Activated CD4-positive, alpha-beta T cell treated with anti-CD3 and anti-CD28 coated beads, Interleukin-2, Interleukin-6, amounts not matched to agents 100 ng/mL and 50 ng/mL, durations not matched to agents 16 hours and 8 hours (primary cell): ENCODE measurements at places on chromosomes 13 and 19.

DNA sequence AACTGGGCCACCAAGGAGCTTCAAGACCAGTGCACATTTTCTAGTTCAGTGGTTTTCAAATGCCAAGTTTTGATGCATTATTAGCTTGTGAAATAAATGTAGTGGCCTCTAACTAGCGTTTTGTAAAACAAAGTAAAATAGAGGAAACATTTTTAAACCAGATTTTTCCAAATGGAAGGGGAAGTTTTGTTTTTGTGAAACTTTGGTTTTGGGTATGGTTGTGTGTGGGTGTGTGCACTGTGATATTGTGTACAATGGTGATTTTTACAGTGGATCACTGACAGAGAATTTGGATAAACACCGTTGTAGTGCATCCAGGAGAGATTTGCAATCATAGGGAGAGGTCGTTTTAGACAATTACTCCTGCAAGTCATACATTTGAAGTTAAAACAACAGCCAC, 108.9 kb downstream of the SLC7A1 start:
- no peak for DNase-seq

GRCh38 chr13:94359875-94360274, 119.6 kb downstream of the DCT start:
- DNase-seq: no peak

DNA sequence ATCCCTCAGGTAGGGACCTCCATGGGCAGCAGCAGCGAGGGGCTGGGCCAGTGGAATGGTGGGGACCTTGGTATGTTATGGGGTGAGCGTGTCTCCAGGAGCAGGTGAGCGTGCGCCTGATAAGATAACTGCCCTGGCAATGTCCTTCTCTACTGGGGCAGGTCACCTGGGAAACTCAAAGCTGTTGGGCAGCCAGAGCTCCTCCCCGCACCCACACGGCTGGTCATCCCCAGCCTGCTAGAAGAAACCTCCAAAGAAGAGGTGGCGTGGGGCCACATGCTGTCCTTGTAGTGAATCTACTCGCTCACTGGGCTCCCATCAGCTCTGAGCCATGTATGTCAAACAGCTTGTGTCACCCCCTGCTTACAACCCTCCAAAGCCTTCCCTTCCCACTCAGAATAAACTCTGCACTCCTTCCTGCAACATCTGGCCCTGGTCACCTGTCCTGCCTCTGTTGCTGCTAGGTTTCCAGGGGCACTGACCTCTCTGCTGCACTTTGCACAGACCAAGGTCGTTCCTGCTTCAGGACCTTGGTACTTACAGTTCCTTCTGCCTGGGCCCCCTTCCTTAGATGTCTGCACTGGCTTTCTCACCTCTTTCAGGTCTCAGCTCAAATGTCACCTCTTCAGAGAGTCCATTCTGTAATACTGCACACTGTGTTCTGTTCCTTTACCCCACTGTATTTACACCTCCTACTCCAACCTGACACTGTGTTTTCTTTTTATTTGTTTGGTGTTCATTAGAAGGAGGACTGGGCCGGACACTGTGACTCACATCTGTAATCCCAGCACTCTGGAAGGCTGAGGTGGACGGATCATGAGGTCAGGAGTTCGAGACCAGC, 1.8 kb upstream of the ATP4A start:
- no peak for DNase-seq

DNA sequence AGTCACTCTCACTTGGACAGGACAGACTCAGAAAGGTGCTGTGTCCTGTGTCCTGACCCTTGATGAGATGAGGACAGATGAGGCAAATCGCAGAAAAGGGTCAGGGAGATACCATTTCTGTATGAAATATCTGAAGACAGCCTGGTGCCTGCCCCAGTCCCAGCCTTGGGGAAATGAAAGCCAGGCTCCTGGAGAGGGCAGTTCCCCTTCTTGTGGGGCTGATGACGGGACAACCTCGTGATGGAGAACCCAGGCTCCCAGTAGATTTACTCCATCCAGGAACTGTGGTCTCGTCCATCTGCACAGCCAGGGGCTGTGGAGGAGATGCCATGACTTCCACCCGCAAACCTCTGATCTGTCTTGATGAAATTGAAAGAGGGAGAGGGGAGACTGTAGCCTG, 13.8 kb downstream of the LILRB1 start:
- no peak for DNase-seq

DNA sequence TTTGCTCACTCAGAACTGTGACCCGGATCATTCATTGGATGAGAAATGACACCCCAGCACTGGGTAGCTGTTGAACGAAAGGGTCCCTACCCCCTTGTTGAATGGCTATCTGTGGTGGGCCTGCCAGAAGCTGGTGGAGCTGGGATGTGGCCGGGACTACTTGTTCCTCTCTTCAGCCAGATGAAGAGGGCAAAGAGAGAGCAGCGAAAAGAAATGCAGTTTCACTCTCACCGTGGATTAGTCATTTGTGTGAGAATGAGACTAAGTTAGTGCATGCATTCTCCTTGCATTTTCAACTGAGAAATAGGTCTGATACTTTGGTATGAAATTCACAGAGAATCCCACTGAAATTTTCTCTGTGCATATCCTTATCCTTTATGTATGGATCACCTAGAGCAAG, 553.1 kb downstream of the IRS2 start:
- no peak for DNase-seq
